ENCODE measurements at places on chromosomes 12 and 14.

DNA sequence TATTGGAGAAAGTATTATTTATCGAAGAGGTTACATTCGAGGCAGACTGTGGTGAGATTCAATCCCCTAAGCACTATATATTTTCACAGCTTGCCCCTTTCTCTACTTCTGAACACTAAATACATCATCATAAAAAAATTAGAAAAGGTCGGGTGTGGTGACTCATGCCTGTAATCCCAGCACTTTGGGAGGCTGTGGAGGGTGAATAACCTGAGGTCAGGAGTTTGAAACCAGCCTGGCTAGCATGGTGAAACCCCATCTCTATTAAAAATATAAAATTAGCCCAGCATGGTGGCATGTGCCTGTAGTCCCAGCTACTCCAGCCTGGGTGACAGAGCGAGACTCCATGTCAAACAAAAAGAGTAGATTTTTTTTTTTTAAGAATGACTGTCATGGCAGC, 70.6 kb upstream of the MYF6 start:
- no peak for DNase-seq

GRCh38 chr14:67553547-67553946, 20.5 kb downstream of the PLEKHH1 start:
- DNase-seq, result peak; percentile 18

GRCh38 chr14:88841741-88842140, 17.3 kb downstream of the TTC8 start:
- DNase-seq, result no peak

DNA sequence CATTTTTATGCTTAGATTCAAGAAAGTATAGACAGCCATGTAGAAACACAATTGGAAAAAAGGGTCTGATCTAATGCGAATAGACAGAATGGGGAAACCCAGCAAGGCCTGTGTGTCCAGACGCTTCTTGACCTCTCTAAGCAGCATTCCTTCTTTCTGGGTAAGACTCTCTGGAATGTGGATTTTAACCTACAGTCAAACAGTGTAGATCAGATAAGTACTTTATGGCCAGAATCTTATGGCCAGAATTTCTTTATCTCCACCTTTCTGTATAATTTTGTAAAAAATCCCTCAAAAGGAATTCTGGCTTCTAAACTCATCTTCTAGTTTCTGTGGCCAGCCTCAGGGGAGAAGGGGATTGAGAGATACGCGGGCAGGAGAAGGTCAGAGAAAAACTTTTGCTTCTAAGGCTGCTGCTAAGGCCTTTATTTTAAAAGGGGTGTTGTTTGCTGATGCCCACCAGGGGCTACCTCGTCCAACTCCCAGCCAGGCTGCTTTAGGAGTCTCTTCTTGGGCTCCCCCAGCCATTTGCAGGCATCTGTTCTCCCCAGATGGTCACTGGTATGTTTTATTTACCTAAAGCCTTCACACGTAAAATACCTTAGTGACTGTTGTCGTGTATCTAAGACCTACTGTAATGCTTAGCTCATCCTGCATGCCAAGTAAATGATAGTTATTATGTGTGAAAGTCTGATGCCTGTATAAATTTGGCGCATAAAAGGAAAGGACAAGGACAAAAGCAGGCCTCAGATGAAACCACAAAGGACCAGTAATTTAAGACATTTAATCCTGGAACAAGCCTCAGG, 68.4 kb downstream of the ANO6 start:
- no peak for DNase-seq

DNA sequence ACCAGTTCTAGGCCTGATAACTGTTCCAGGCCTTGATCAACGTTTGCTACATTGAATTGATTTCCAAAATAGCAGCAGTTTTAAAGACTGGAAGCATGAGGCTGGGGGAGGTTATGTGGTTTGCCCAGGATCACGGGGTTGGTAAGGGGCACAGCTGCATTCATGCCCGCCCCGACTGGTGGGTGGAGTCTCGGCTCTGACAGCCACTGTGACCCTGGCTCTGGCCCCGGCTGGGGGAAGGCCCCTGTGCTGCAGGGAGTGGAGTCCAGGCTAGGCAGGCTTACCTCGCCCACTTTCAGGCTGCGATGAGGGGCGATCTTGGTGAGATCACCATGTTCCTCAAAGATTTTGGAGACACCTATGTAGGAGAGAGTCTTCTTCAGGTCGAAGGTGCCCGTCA, 13.3 kb upstream of the SERPINA9 start:
- no peak for DNase-seq

DNA sequence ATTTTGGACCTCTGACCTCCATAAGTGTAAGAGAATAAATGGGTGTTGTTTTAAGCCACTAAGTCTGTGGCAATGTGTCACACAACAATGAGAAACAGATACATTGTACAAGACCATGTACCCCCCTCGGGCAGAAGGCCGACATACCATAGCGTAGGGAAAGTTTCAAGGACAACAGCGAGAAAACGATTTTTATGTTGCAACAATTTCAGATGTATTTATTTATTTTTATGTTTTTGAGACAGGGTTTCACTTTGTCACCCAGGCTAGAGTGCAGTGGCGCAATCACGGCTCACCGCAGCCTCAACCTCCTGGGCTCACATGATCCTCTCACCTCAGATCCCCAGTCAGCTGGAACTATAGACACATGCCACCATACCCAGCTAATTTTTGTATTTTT, 136.4 kb upstream of the NCOR2 start:
- no peak for DNase-seq

- DNase-seq, result no peak
These were observed 8.6 kb upstream of the KRT8 start for GRCh38 chr12:52913431-52913821.

DNA sequence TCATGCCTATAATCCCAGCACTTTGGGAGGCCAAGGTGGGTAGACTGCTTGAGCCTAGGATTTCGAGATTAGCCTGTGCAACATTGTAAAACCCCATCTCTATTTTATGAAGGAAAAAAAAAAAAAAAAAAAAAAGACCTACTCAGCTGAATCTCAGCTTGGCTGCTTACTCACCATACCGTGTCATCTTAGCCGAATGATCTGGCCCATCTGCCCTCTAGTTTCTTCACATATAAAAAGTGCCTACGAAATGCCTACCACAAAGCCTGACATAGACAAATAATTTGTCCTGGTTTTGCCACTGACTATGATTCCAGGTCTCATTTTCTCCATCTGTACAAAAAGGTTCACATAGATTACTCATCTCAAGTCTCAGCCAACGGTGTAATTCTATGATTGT, 10.1 kb downstream of the DIABLO start:
- DNase-seq, result no peak

DNA sequence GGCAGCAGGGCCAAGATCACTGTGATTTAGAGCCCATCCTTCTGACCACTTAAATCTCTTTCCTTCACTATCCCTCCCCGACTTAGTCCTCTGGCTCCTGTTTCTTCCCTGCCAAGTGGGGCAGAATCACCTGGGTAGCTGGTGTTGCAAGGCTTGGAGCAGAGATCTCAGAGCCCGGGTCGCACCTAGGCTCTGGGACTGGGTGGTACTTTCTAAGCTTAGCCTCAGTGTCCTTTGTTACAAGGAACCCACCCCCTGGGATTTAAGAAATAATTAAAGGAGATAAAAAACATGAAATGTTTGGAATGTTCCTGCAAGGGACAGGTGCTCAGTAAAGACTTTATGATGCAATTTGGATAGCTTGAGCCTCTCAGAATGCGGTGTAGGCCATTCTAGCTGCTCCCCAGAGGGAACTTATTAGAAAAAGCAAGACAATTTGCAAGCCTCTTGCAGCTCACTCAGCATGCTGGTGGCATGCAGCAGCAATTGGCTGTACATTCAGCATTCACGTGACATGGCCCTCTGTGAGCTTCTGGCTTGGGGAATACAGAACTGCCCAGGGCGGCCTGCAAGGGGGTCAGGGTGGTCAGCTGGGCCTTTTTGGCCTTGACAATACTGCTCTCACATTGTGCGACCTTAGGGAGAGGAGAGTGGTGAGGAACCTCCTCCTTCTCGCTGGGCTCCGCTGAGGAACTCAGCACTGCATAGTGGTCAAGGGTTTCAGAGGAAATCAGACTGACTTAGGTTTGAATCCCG, 16.8 kb downstream of the C14orf132 start:
- no peak for DNase-seq

GRCh38 chr14:88785911-88786310, 6.8 kb downstream of the EML5 start:
- DNase-seq, result no peak

DNA sequence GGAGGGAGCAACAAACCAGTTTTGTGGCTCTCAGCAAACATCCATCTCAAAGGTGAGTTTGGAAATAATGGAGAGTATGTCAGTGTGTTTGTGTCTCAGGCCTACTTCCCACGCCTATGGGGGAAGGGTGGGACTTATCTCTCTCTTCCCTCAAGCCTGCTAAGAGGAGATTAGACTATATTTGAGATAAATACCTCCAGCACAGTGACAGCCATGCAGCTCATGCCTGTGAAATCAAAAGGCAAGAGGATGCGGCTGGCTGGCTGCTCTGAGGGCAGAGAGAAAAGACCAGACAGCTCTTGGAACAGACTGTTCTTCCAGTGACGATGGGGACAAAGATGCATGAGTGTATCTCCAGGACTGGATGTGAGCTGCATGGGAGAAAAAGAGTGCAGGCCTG, 14.7 kb upstream of the POC1B start:
- no peak for DNase-seq

DNA sequence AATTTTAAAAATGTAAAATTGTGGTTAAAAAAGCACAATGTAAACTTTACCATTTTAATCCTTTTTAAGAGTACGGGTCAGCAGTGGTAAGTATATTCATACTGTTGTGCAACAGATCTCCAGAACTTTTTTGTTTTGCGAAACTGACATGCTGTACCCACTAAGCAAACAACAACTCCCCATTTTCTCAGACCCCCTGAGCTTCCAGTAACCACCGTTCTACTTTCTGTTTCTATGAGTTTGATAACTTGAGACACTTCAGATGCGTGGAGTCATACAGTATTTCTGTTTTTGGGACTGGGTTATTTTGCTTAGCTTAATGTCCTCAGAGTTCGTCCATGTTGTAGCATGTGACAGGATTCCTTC, 38.0 kb downstream of the CHST11 start:
- DNase-seq, result peak; percentile 71

DNA sequence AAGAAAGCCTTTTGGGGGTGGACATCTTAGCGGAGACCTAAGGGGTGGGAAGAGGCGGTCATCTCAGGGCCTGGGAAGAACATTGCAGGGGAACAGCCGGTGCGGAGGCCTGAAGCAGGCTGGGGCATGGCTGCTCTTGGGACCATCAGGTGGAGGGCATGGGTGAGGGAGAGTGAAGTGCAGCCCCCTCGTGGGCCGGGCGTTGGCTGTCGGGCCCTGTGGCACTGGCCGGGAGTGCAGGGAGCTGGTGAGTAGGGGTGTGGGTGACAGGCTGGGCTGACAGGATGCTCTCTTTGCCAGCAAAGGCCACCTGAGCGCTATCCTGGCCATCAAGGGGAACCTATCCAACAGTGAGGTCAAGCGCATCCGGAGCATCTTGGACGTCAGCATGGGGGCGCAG, 11.7 kb downstream of the TNFAIP2 start:
- no peak for DNase-seq

- DNase-seq, result no peak
These were observed 6.0 kb downstream of the DMAC2L start for GRCh38 chr14:50318031-50318626.

GRCh38 chr12:90630006-90630405, 325.0 kb downstream of the CCER1 start:
- no peak for DNase-seq

- no peak for DNase-seq
These were observed 199.9 kb upstream of the FOXN3 start for GRCh38 chr14:89616852-89617341.

- peak; percentile 73 for DNase-seq
These were observed 6.4 kb upstream of the ZNF385A start for GRCh38 chr12:54390668-54391551.

DNA sequence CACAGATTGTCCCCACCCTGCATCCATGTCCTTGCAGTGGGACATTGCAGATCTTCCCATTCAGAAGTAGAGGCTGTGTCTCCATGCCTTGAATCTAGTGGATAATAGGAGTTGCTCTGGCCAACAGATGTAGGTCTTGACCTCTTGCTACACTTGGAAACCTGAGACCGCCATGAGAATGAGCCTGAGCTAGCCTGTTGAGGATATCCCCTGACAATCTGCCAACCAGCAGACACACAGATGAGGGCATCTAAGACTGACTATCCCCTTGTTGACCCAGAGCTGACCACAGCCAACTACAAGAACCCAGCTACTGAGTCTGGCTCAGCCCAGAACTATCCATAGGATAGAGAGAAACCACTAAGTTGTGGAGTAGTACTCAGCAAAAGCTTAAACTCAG, 161.1 kb upstream of the NOS1 start:
- no peak for DNase-seq

- DNase-seq, result no peak
These were observed 178.3 kb downstream of the CACNA1C start for GRCh38 chr12:2231011-2231595.

GRCh38 chr14:101992708-101993107, 28.3 kb downstream of the DYNC1H1 start:
- no peak for DNase-seq

- DNase-seq, result no peak
These were observed 139.3 kb downstream of the ADGRD1 start for GRCh38 chr12:131092901-131093603.

DNA sequence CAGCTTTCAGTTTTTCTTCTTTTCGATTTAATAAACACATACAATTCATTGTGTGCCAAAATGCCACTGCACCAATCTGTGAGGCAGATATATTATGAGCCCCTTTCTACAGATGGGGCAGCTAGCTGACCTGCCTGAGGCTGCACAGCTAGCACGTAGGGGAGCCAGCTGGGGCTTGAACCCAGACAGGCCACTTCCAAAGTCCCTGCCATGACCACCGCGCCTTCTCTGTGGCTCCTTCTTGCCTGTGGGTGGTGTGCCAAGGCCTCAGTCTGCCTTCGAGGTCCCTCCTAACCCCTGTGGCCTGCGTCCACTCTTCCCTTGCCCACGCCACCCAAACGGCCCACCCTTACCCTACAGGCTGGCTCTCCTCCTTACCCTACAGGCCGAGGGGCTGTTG, 16.2 kb downstream of the FAM222A start:
- no peak for DNase-seq

- no peak for DNase-seq
These were observed 42.6 kb downstream of the TMEM63C start for GRCh38 chr14:77224212-77224611.

DNA sequence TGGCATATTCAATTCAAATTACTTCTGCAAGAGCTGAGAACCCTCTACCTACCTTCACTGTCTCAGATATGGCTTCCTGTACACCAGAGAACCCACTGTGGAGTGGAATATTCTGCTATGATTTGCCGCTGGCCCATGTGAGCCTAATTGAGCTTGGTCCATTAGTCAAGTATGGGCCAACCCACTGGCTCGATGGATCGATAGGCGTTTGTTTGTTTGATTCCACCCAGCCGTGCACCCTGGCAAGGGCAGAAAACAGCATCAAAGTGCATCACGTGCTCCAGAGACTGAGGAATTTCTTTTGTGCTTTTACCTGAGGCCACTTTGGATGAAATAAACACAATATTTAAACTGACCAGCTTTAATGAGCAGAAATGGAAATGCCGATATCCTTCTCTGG, 426.3 kb downstream of the AACS start:
- no peak for DNase-seq

DNA sequence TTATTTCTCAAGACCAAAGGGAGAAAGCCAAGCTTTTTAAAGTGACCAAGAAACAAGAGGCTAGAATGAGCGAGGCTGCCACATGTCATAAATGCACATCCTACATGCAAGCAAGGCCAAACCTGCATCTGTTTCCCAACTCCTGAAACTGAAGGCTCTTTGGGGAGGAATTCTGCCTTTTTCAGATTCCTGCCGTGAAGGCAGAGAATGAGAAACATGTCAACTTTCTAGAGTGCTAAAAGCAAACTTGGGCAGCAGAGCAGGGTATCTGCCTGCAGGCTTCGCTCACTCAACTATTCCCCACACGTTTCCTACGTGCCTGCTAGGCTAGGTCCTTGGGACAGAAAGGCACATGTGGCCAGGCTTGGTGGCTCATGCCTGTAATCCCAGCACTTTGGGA, 15.2 kb downstream of the DPF3 start:
- no peak for DNase-seq
